ENCODE measurements at places on chromosomes 2 and 18.

DNA sequence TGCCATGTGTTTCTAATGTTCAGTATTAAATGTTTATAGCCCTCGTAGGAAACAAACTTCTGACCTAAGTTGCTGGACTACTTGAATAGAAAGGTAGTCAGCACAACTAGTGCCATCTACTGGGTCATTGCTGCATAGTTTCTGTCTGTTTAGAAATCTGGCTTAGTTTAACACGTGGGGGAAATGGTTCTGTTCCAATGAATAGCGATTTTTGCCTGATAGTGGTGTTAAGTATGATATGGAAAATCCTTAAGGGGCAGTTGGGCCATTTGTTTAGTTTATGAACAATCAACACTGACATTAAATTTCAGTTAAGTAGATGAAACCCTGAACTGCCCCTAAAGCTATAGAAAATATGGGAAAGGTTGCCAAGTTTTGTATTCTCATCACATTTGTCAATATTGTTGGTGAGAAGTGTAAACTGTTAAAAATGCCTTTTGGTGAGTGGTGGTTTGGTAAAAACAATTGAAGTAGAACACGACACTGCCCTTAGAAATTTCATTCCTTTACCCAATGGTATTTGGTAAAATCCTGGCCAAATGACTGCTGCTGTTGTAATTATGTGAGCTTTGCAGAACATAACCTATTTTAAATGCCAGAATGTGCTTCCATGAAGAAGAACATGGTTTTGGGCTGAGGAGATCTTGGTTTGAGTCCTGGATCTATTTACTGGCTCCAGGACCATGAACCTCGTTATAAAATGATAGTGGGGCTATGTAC, 13.2 kb downstream of the NABP1 start:
- DNase-seq = no peak
- H3K4me3 ChIP-seq = no peak overlapping the region
- H3K36me3 ChIP-seq = no peaks in the 10 kb centered on the region
- no peaks in the 10 kb centered on the region for H3K4me1 ChIP-seq
- H3K27me3 ChIP-seq = no peaks in the 10 kb centered on the region
- no peak overlapping the region for H3K27ac ChIP-seq

DNA sequence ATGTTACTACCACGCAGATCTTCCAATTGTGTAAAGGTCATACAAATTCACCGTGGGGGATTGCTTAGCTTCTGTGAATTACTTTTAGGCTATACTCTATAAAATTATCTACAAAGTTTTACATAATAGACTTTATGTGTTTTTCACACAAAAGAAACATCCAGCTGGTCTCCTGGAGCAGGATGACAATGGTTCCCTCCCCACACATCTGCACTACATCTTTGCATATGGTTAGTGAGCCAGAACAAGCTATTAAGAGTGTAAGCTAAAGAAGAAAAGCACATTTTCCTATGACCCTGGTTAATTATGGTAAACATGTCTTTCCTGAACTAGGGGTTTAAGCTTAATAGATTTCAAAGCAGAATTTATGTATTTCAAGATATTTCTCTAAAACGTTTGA, 295.1 kb downstream of the ASXL3 start:
- no peak for DNase-seq
- no peaks in the 10 kb centered on the region for H3K4me1 ChIP-seq
- H3K36me3 ChIP-seq = no peaks in the 10 kb centered on the region
- H3K4me3 ChIP-seq = no peak overlapping the region
- no peak overlapping the region for H3K27ac ChIP-seq

DNA sequence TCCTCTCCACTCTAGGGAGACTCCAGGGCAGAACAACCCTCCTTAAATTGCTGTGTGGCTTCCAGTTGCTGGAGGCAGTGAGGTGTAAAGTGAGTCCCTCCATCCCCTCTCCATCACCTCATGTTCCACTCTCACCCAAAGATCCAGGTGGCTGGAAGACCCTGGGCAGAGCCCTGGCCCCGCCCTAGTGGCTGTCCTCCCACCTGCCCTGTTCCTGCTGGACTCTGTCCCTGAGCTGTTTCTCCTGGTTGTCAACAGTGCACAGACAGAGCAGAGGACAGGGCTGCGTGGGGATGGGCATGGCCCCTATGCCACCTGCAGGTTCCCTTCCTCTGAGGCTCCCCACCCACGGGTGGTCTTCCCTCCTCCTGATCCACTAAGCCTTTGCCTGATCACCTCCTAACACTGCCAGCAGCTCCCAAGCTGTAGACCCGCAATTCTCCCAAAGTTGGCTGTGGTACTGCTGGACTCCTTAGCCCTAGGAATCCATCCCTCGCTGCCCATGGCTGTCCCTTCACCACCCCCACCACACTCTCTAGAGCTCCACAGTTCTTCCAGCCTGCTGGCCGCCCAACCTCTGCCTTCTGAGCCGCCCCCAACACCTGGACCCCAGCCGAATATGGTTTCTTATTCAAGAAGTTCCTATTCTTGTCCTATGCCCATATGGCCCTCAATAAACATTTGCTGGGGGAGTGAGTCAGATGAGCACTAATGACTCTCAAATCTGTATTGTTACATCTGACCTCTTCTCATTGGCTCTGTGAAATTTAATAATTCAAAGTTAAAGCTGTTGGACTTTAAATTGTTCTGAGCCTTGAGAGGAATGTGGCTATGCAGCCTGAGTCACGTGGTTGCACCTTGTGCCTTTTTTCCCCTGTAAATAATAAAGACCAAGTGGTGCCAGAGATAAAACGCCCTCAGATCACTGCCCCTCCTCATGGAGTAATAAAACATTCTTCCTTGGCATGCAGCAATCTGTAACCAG, 260.0 kb upstream of the HS6ST1 start:
- no peaks in the 10 kb centered on the region for H3K4me1 ChIP-seq
- no peaks in the 10 kb centered on the region for H3K27me3 ChIP-seq
- DNase-seq = no peak
- no peak overlapping the region for H3K4me3 ChIP-seq

- no peaks in the 10 kb centered on the region for H3K4me1 ChIP-seq
- no peaks in the 10 kb centered on the region for H3K36me3 ChIP-seq
- H3K27me3 ChIP-seq = no peaks in the 10 kb centered on the region
- H3K27ac ChIP-seq = no peak overlapping the region
- H3K4me3 ChIP-seq = no peak overlapping the region
- no peak for DNase-seq
Observed at GRCh38 chr2:8566774-8567468, 114.9 kb upstream of the ID2 start.

GRCh38 chr2:112026509-112026908, 28.6 kb upstream of the TMEM87B start:
- H3K4me3 ChIP-seq = no peak overlapping the region
- H3K36me3 ChIP-seq = no peaks in the 10 kb centered on the region
- no peaks in the 10 kb centered on the region for H3K4me1 ChIP-seq

- no peak for DNase-seq
- H3K27me3 ChIP-seq = no peaks in the 10 kb centered on the region
- no peak overlapping the region for H3K27ac ChIP-seq
- H3K4me1 ChIP-seq = no peaks in the 10 kb centered on the region
Observed at GRCh38 chr2:231276987-231277386, 78.6 kb downstream of the ARMC9 start.

- H3K36me3 ChIP-seq = 0 out of 2 replicates have a peak, but pooled peaks cover 3% of the 10 kb centered on the region
- no peak overlapping the region for H3K4me3 ChIP-seq
- H3K27me3 ChIP-seq = no peaks in the 10 kb centered on the region
- H3K27ac ChIP-seq = no peak overlapping the region
- DNase-seq = no peak
Observed at GRCh38 chr2:134314681-134315368, 61.0 kb downstream of the MGAT5 start.

DNA sequence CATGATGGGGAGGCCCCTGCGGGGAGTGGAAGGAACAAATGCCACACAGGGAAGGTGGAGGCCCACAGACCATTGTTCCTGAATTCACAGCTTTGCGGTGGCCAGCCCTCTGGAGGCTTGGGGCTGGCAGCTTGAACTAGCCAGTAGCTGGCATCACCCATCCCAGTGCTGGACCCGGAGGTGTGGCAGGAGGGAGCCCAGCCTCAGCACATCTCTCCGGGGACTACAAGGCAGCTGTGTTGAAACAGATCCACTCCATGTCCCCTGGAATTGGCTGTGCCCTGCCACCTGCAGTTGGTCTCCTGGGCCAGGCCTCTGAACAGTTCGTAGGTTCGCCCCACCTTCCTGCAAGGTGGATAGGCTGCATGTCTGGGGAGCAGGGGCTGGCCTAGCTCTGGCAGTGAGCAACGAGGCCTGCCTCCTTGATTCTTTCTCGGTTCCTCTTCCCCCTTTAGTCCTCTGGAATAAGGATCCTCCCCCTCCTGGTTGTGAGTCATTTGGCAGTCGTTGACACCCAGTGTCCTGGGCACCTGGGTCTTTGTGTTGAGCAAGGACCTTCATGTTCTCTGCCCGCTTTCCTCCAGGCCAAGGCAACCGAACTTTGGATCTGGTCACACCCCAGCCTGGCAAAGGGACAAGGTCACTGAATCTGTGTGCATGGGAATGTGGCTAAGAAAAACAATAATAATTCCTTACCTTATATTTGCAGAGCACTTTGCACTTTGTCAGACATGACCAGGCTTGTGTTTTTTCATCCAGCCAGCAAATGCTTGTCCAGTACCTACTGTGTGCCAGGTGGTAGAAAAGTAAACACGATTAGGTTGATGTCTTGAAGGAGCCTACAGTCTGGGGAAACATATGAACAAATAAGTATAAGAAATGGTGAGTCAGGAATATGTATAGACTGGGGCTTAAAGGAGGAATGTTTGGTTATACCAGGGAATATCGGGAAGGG, 55.0 kb upstream of the MCFD2 start:
- no peaks in the 10 kb centered on the region for H3K36me3 ChIP-seq
- no peak for DNase-seq
- H3K4me1 ChIP-seq = no peaks in the 10 kb centered on the region
- no peak overlapping the region for H3K27ac ChIP-seq
- H3K27me3 ChIP-seq = no peaks in the 10 kb centered on the region
- no peak overlapping the region for H3K4me3 ChIP-seq

DNA sequence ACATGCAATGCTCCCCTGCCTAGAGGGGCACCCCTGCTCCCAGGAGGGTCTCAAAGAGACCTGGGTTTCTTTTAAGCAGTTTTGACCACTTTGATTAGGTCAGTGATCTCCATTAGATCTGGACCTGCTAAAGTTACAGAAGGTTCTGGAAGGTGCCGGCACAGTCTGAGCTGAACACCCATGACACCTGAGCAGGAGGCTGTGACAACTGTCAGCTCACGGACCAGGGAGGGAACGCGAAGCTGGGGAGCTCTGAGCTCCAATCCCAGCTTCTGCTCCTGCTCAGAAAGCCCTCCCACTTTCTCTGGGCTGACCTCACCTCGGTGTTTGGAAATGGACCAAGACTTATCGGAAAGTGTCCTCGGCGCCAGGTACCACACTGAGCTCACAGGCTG, 113.8 kb downstream of the NFATC1 start:
- H3K27me3 ChIP-seq = peaks cover 15% of the 10 kb centered on the region
- no peaks in the 10 kb centered on the region for H3K36me3 ChIP-seq

DNA sequence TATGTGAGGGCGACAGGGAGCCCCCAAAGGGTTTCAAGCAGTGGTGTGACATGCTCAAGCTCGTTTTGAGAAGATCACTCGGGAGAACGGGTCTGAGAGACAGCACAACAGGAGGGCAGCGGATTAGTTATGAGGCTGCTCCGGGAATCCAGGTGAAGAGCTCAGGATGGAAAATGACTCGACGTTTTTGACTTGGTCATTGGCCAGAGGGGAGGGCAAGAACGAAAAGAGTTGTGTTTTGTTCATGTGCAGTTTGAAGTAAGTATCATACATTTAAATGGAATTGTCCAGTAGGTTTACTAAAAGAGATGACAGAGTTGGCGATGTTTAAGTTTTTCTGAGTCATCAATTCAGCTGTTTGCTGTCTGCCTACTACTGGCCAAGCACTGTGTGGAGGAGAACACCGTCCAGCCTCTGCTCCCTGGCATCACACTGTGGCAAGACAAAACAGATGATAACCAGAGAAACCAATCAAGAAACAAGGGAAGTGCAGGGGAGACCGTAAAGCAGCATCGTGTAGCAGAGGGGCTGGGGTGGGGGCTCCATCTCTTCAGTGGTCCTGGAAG, 25.3 kb upstream of the ANXA4 start:
- peaks cover 28% of the 10 kb centered on the region for H3K4me1 ChIP-seq
- no peak overlapping the region for H3K27ac ChIP-seq
- no peaks in the 10 kb centered on the region for H3K36me3 ChIP-seq
- no peaks in the 10 kb centered on the region for H3K27me3 ChIP-seq

- no peaks in the 10 kb centered on the region for H3K4me1 ChIP-seq
- no peak for DNase-seq
- no peaks in the 10 kb centered on the region for H3K27me3 ChIP-seq
- no peak overlapping the region for H3K27ac ChIP-seq
- no peaks in the 10 kb centered on the region for H3K36me3 ChIP-seq
- no peak overlapping the region for H3K4me3 ChIP-seq
Observed at GRCh38 chr2:28590496-28591301, 94.8 kb downstream of the PLB1 start.

DNA sequence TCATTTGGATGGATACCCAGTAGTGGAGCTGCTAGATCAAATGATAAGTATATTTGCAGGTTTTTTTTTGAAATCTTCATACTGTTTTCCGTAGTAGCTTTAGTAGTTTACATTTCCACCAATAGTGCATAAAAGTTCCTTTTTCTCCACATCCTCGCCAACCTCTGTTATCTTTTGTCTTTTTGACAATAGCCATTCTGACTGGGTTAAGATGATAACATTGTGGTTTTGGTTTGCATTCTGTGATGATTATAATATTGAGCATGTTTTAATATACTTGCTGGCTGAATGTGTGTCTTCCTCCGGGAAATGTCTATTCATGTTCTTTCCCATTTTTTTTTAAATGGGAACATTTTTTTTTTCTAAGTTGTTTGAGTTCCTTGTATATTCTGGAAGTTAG, 260.0 kb downstream of the GULP1 start:
- no peak overlapping the region for H3K27ac ChIP-seq
- H3K4me3 ChIP-seq = no peak overlapping the region
- H3K27me3 ChIP-seq = no peaks in the 10 kb centered on the region
- H3K36me3 ChIP-seq = no peaks in the 10 kb centered on the region

- no peak overlapping the region for H3K27ac ChIP-seq
- H3K4me1 ChIP-seq = no peaks in the 10 kb centered on the region
- no peaks in the 10 kb centered on the region for H3K27me3 ChIP-seq
- DNase-seq = no peak
- no peaks in the 10 kb centered on the region for H3K36me3 ChIP-seq
Observed at GRCh38 chr2:161208527-161209139, 48.4 kb downstream of the TANK start.

DNA sequence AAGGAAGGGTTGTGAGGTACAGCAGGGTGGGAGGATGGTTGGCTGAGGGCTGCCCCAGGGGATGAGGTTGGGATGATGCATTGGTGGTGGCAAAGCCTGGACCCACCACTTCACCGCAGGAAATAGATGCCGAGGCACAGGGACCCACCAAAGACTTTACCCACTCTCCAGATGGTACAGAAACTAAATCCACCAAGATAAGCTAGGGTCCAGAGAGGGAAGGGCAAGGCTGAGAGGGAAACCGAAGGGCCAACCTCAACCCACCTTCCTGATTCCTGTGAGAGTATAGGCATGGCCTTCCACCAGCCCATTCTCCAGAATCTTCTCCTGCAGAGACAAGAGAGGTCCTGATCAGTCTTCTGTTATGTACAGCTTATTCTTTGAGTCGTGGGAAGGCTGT, 18.1 kb downstream of the CAPN14 start:
- no peak overlapping the region for H3K4me3 ChIP-seq
- DNase-seq = no peak
- H3K27ac ChIP-seq = no peak overlapping the region
- no peaks in the 10 kb centered on the region for H3K27me3 ChIP-seq
- H3K4me1 ChIP-seq = no peaks in the 10 kb centered on the region
- no peaks in the 10 kb centered on the region for H3K36me3 ChIP-seq

Measured in H1 (cell line).